ENCODE measurements at places on chromosomes 3 and 15.

DNA sequence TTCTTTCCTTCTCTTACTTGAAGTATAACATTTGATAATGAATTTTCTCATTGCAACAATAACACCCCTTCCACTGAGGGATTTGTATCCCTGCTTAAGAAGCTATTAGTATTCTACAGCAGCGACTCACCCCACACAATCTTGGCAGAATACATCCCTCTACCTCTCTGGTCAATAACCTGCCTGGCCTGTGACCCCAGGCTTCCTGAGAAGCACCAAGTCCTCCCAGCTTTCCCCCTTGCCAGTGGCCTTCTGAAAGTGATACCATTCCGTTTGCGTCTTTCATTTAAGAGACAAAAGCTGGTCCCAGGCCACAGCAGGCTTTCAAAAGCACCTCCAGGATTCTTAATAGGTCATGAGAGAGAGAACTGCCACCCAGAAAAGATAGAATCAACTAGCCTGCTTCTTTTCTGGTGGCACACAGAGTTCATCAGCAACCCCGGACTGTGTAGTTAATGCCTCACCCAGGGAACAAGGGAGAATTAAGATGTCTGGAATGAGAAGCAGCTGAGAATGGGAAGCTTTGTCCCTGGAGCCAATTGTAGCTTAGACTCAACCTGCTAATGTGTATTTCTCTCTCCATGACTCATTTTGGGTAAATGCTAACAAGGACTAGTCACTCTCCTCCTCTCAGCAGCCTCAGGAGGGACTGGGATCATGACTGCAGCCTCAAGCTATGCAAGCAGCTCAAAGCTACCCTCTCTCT is 101.0 kb upstream of the CPNE4 start:
- DNase-seq, result no peak

- no peak for DNase-seq
Observed at GRCh38 chr3:52433996-52434479, 10.9 kb downstream of the SEMA3G start.

GRCh38 chr15:74252291-74252690 is 16.2 kb downstream of the CCDC33 start:
- DNase-seq, result no peak

DNA sequence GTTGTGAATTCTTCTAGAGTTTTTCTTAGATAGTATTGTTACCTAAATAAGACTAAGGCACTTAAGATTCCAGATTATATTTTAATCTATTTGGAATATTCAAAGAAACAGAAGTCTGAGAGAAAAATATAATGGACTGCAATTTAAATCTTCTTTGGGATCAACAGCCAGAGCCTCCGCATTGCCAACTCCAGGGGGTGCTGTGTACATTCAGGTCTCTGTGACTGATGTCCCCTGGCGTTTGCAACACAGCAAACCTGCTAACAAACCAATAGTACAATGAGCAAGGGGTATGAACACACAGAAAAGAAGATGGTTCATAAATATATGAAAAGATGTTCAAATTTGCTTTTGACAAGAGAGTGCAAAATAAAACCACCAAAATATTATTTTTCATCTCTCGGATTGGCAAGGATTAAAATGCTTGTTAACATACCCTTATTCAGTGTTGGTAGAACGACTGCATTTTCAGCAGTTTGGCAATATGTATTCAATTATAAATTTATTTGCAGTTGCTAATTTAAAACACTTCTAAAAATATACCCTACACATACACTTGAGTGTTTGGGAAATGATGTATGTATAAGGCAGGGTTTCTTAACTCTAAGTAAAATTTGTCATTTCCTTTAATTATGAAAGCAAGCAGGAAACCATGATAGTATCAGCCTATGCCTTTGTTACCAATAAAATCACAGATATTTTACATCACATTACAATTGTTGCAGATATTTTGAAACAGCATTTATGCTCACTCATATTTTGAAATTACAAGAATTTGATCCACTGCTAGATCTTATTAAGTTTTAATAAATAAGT is 16.1 kb upstream of the TM4SF1 start:
- no peak for DNase-seq

DNA sequence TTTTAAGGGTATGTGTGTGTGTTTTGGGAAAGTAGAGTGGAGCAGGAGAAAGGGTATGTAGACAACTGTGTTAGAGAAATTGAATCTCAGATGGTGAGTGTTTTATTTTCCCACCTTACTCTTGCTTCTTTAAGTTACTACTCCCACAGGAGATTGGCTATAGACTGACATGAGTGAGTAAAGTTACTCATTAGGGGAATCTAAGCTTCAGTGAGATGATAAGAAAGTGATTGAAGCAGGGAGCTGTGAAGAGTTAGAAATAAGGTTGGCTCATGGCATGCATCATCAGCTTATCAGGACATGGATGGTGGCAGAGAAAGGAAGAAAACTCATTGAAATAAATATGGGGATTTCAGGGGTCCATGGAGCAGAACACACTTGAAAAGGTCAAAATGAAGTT is 88.9 kb downstream of the MBNL1 start:
- DNase-seq, result no peak

DNA sequence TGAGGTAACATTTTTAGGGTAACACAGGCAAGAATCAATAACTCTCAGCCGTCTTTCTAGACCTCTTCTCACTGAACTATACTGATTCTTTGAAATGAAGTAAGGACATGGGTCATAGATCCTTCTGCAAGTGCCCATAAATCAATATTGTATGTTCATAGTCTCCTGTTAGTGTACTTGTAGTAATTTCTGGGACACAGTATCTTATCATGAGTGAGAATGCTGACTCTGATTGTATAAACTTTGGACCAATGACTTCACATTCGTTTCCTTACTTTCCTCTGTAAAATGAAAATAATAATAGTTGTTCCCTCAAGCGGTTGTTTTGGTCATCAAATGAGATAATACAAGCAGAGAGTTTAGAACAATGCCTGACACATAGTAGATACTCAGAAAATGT is 777.1 kb upstream of the GOLIM4 start:
- DNase-seq, result no peak

DNA sequence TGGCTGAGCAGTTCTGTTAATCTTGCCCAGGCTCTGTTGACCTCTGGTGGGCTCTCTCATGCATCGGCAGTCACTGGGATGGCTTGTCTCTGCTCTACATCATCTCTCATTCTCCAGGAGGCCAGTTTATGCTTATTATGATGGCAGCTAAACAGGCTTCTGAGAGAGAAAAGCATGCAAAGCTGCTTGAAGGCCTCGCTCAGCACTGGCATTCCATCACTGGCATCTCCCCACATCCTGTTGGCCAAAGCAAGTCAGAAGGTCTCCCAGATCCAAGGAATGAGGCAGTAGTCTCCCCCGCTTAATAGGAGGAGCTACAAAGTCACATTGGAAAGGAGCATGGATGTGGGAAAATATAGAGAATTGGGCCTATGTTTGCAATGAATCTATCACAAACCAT is 212.6 kb downstream of the ZNF621 start:
- no peak for DNase-seq

DNA sequence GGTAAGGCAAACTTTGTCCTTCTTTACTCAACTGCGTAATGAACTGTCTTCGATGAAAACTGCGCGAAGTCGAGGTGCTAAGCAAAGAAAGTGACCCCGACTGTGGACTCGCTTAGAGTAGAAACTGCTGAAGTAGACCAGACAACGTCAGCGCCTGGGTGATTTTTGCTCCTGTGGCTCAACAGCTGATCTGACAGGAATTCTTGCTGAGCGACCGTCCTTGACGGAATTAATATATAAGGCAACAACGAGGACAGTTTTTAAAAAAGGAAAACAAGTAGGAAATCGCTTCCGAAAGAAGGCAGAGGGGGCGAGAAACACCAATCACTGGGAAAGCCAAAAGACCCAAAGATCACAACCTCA is 541 bp downstream of the RPS27L start:
- DNase-seq, result no peak

- no peak for DNase-seq
Observed at GRCh38 chr3:45943207-45943846, at the start of gene CXCR6. TSS of gene CXCR6 (plus strand) at chr3:45943464. CDS start at chr3:45946482, 3,018 bp downstream.
